Kasumi-1 (cell line): ENCODE measurements at places on chromosomes 11 and 22.
A peak's percentile ranks its signal among the peaks of the same experiment; 100 is the strongest.

GRCh38 chr11:69697861-69698260 is 6.0 kb downstream of the FGF19 start:
- no peak for DNase-seq

DNA sequence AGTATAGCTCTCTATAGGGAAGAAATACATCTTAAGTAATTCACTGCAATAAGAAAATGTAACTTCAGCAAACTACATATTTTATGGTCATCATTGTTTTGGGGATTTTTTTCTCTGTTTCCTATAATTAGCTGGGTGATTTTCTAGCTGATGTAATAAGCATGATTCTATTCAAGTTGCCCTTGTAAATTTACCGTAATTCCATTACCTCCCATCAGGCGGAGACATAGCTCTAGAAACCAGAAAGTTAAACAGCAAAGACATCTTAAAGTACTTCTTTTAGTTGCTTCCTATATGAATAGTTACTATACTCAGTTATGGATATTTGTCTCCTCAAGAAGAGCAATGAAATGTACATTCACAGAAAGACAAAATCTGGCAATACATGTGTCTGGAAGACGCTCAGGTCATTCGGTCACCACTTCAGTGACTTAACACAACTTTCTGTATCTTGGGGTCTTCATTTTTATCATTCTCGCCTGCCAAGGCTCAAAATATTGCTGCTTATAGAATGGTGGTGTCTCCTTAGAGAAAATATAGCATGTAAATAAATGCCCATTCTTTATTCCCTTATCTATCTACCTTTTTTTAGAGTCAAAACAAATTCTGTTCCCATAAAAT is 239.9 kb upstream of the ZC3H12C start:
- peak; percentile 82 for DNase-seq

DNA sequence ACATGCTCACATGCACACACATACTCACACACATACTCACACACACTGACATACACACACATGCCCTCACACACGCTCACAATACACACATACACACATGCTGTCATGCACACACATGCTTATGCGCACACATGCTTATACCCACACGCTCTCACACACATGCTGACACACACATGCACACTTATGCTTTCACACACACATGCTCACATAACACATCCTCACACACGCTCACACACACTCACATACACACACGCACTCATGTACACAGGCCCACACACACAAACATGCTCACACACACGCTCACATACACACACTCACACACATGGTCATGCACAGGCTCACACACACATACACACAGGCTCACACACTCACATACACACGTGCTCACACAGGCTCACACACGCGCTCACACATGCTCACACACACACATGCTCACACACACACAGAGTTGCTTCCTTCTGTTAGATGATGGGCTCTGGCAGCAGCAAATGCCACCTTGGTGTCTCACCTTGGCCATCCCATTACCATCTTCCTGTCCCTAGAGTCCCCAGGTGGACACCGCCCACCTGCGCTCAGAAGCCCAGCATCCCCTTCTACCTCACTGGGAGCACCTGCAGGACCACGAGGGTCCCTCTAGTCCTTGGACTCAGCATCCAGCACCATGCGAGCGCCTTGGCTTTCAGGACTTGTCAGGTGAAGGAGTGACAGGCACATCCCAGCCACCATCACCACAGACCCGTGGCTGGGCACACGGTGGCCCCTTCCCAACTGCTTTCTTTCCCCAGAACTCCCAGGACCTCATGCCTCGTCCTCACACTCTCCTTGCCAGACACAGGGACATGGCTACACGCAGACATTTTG is 44.9 kb upstream of the CCND1 start:
- no peak for DNase-seq

DNA sequence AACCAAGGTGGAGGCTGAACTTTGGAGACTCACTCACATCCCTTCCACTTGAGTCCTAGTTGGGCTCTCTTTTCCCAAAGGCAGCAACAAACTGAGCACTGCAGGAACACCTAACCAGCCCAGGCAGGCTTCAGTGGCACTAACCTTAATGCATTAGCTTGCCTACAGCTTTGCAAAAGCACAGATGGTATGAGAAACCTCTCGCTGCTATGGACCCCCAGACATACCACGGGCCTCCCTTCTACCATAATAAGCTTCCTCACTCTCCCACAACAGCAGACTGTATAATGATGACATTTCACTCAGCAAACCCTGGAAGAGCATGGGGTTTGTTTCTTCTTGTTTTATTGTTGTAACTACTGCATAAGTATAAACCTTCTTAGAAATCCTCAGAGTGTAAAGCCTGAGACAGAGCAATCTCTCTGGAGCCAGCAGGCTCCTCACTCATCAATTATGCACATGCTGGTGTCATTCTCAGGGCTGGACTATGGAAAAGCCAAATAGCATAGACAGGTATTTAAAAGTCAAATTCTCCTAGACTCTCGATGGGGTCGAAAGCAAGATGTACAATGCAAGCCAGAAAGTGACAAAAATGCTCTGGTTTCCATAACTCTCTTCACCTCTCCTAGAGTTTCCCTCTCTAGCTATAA is 167.6 kb downstream of the NXPE2 start:
- no peak for DNase-seq

GRCh38 chr11:19232910-19233503 is 7.7 kb downstream of the E2F8 start:
- DNase-seq = no peak

GRCh38 chr11:68770781-68771180 is 19.5 kb upstream of the TESMIN start:
- DNase-seq = no peak

GRCh38 chr11:1087961-1088926 is 13.6 kb downstream of the MUC2 start:
- DNase-seq = no peak

DNA sequence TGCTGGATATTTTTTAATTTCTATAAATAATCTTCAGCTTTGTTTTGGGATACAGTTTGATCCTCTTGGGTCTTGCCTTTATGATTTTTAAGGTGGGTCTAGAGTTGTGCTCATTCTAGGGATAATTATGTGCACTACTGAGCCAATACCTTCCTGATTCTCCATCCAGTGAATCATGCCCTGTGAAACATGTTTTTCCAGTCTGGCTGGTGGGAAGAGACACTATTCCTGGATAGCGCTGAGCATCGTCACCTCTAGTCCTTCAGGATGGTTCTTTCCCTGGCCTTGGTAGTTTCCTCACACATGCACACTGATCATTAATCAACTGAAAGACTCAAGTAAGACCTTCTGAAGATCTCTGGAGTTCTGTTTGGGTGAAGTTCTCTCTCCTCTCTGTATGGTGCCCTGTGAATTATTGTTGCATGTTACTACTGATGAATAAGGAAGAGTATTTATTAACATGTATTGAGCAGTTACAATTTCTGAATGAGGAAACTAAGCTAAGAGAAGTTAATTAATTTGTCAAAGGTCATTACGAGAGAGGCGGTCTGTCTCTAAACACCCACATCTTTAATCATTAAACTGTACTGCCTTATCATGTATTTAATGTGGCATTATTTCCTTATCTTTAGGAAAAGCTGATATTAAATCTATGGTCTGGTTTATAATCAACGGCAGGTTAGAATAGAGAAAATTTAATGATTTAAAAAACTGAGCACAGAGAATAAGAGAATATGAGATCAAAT is 39.1 kb upstream of the LIPT2 start:
- DNase-seq = no peak
